ENCODE measurements at places on chromosomes 4 and X. TPM values are rescaled to one million over a fixed set of nuclear protein-coding genes. Genes with fewer than 3 reads are reported as not detected.

Gene WDR17
- polyA plus RNA-seq: 1.7 TPM

DNA sequence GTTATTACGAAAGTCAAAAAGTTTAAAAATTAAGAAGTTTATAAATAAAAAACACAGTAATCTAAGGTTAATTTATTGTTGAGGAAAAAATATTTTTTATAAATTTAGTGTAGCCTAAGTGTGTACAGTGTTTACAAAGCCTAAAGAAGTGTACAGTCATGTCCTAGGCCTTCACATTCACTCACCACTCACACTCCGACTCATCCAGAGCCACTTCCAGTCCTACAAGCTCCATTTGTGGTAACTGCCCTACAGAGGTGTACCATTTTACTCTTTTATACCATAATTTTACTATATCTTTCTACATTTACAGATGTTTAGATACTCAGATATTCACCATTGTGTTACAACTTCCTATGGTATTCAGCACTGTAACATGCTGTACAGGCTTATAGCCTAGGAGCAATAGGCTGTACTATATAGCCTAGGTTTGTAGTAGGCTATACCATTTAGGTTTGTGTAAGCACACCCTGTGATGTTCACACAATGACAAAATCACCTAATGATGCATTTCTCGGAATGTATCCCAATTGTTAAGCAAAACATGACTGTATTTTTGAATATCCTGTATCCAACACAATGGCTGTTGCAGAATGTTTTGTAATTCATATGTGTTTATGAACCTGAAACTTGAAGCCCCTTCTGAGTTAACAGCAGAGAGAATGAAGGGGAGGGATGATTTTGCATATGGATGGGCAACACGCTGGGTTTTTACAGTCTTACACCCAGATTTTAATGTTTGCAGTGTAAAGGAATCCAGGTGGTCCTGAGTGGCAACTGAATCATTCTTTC is 3.1 kb downstream of the PPBP start:
- DNase-seq: peak; percentile 83

Gene STARD8
- polyA plus RNA-seq: 0.74 TPM

DNA sequence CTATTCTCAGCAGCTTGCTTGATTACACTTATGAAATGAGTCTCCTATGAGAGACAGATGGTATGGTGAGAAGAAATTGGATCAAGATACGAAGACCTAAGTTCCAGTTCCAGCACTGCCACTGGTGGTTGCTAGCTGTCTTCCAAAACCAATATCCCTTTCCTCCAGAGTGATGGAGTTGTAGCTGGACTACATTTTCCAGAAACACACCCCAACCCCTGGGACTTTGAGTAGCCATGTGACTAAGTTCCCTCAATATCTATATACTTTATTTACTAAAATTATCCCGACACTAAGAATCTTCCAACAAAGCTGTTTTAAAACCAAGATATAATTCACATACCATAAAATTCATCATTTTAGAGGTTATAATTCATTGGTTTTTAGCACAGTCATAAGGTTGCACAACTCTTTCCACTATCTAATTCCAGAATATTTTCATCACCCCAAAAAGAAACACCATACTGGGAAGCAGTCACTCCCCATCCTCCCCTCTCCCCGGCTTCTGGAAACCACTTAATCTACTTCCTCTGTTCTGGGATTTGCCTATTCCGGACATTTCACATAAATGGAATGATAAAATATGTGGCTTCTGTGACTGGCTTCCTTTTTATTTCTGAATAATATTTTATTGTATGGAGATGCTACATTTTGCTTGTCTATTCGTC is 118.0 kb downstream of the MANBA start:
- no peaks in the 10 kb centered on the region for H3K27me3 ChIP-seq
- no peak for DNase-seq

DNA sequence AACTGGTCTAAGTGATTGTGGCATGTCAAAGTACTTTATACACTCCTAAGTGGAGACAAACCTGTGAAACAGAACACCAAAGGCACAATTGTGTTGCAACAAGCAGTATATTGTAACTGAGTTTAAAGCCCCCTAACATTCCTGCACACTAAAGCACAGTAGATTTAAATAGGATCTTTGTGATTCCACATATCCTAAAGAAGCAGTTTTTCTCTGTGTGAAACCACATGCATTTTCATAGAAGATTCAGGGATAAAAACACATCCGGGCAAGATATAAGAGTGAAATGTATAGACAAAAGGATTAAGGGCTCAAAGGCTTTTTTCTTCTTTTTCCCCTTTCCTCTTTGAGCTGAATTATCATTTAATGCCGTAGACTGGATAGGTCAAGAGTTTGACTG is 82.2 kb downstream of the ANK2 start:
- DNase-seq: no peak
- no peak overlapping the region for H3K4me3 ChIP-seq
- no peaks in the 10 kb centered on the region for H3K27me3 ChIP-seq
- H3K4me1 ChIP-seq: peaks cover 7% of the 10 kb centered on the region
- no peak overlapping the region for H3K27ac ChIP-seq

GRCh38 chrX:65407157-65407626 is 127.4 kb downstream of the LAS1L start:
- H3K36me3 ChIP-seq: no peaks in the 10 kb centered on the region
- DNase-seq: peak; percentile 27
- H3K4me1 ChIP-seq: no peaks in the 10 kb centered on the region
- peaks cover 28% of the 10 kb centered on the region for H3K27me3 ChIP-seq

- H3K4me3 ChIP-seq: no peak overlapping the region
- no peaks in the 10 kb centered on the region for H3K27me3 ChIP-seq
- no peaks in the 10 kb centered on the region for H3K36me3 ChIP-seq
- no peaks in the 10 kb centered on the region for H3K4me1 ChIP-seq
These were observed 76.8 kb downstream of the PPP2R2C start for GRCh38 chr4:6395466-6396228.

- H3K4me1 ChIP-seq: peaks cover 27% of the 10 kb centered on the region
- no peaks in the 10 kb centered on the region for H3K36me3 ChIP-seq
- no peak for DNase-seq
- peak overlapping the region; percentile 70 for H3K4me3 ChIP-seq
These were observed 400 bp upstream of the PAQR3 start for GRCh38 chr4:78939667-78940008.

GRCh38 chr4:46389301-46389775 is 590 bp downstream of the GABRA2 start:
- H3K4me3 ChIP-seq: peak overlapping the region; percentile 61
- H3K4me1 ChIP-seq: peaks cover 11% of the 10 kb centered on the region
- H3K27ac ChIP-seq: no peak overlapping the region
- H3K27me3 ChIP-seq: peaks cover 51% of the 10 kb centered on the region

DNA sequence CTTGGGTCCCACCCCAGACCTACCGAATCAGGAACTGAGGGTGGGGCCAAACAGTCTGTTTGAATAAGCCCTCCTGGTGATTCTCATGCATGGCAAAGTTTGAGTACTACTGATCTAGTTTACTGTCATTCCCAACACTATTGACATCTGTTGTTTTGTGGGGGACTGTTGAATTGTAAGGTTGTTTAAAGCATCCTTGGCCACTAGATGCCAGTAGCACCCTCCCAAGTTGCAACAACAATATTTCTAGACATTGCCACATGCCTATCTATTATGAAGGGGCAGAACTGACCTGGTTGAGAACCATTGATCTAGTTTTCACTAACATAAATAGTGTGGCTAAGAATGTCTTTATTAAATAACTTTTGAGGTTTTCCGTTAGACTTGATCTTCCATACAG is 15.1 kb downstream of the TAF9B start:
- no peak for DNase-seq
- no peaks in the 10 kb centered on the region for H3K27me3 ChIP-seq
- no peaks in the 10 kb centered on the region for H3K4me1 ChIP-seq
- no peak overlapping the region for H3K4me3 ChIP-seq

DNA sequence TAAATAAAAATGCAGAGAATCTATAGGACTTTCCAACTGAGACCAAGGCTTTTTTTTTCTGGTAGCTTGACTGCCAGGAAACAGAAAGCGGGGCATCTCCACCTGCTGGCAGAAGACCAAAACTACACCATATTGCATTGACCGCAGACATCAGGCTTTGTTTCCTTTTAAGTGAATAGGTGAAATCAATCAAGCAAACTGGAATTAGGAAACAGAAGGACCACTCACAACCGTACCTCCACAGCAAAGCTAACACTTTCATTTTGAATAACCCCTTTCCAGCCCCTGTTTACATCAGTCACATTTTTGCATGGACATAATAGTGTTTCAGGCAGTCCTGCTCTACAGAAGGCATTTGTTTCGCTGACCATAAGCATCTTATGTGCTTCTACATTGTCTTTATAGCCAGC is 218.2 kb downstream of the IDS start:
- H3K27me3 ChIP-seq: no peaks in the 10 kb centered on the region
- DNase-seq: peak; percentile 52
- no peak overlapping the region for H3K27ac ChIP-seq
- no peaks in the 10 kb centered on the region for H3K4me1 ChIP-seq
- H3K4me3 ChIP-seq: no peak overlapping the region
